ENCODE measurements at places on chromosomes 6 and 20.

- no peaks in the 10 kb centered on the region for H3K36me3 ChIP-seq
- no peaks in the 10 kb centered on the region for H3K27me3 ChIP-seq
- H3K4me1 ChIP-seq = no peaks in the 10 kb centered on the region
Measured at GRCh38 chr20:6395695-6396094, 272.9 kb upstream of the FERMT1 start.

DNA sequence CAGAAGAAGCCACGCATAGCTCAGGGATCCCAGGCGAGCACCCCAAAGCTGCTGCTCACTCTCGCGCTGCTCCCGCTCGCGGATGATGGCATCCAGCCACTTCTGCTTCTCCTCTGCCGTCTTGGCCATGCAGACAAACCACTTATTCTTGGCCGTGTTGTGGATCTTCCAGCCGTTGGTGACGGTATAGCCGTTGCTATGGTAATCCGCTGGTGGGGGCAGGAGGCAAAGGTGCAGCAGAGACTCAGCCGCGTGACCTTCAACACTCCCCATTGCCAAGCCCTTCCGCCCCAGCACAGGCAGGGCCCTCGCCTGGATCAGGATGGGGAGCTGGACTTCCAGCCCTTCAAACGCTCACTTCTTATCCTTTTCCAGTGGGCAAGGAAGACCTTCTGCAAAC is 136.9 kb downstream of the PREX1 start:
- H3K36me3 ChIP-seq = peaks cover 43% of the 10 kb centered on the region
- no peak for DNase-seq
- H3K27ac ChIP-seq = no peak overlapping the region
- peaks cover 6% of the 10 kb centered on the region for H3K4me1 ChIP-seq
- no peaks in the 10 kb centered on the region for H3K27me3 ChIP-seq

GRCh38 chr20:53162251-53162835 is 190.2 kb downstream of the TSHZ2 start:
- H3K27ac ChIP-seq = no peak overlapping the region
- no peak overlapping the region for H3K4me3 ChIP-seq
- no peaks in the 10 kb centered on the region for H3K27me3 ChIP-seq
- no peak for DNase-seq
- H3K4me1 ChIP-seq = peaks cover 13% of the 10 kb centered on the region

DNA sequence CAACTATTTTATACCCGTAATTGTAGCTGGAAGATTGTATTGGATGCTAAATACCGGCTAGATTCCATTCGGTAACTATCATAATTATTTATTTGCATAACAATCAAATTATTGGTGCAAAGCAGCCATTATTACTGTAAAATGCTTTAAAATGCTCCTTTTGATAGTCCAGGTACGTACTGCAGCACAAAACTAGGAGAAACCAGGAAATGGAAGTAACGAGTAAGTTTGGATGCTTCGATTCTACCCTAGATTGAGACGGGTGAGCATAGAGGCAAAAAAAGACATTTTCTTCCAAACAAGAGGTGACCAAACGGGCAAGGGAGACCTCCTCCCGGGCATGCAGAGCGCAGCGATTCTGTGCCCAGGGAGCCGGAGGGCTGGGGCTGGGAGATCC is 469 bp upstream of the XRN2 start:
- H3K27me3 ChIP-seq = peaks cover 20% of the 10 kb centered on the region
- peak overlapping the region; percentile 97 for H3K4me3 ChIP-seq
- H3K4me1 ChIP-seq = peaks cover 26% of the 10 kb centered on the region
- DNase-seq = no peak

- H3K4me1 ChIP-seq = no peaks in the 10 kb centered on the region
- H3K27me3 ChIP-seq = peaks cover 9% of the 10 kb centered on the region
- H3K4me3 ChIP-seq = no peak overlapping the region
- no peak overlapping the region for H3K27ac ChIP-seq
- no peaks in the 10 kb centered on the region for H3K36me3 ChIP-seq
Measured at GRCh38 chr6:10465629-10466499, 51.0 kb upstream of the TFAP2A start.

- no peak overlapping the region for H3K4me3 ChIP-seq
- H3K4me1 ChIP-seq = no peaks in the 10 kb centered on the region
Measured at GRCh38 chr6:15751721-15752350, 89.0 kb upstream of the DTNBP1 start.

GRCh38 chr6:45006893-45007292 is 321.2 kb upstream of the RUNX2 start:
- peaks cover 4% of the 10 kb centered on the region for H3K36me3 ChIP-seq
- H3K4me1 ChIP-seq = peaks cover 27% of the 10 kb centered on the region
- H3K4me3 ChIP-seq = no peak overlapping the region

DNA sequence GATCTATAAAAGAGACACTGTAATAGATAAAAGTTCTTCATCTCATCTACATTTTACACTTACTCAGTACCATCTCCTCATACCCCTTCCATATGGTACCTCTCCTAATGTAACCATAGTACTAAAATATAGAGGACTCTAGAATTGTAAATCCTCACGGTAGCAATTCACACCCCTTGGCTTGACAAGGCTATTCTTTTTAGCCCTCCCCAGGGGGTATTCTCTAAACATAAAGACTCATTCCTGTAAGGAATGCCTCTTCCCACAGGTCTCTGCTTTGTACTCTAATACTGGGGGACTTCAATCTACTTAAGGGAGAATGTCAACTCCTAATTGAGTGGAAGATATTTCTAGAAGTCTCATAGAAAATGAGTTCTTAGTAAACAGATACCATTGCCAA is 85.9 kb downstream of the VIP start:
- H3K4me3 ChIP-seq = no peak overlapping the region
- H3K36me3 ChIP-seq = no peaks in the 10 kb centered on the region
- no peak overlapping the region for H3K27ac ChIP-seq
- no peaks in the 10 kb centered on the region for H3K27me3 ChIP-seq
- DNase-seq = no peak
- no peaks in the 10 kb centered on the region for H3K4me1 ChIP-seq

DNA sequence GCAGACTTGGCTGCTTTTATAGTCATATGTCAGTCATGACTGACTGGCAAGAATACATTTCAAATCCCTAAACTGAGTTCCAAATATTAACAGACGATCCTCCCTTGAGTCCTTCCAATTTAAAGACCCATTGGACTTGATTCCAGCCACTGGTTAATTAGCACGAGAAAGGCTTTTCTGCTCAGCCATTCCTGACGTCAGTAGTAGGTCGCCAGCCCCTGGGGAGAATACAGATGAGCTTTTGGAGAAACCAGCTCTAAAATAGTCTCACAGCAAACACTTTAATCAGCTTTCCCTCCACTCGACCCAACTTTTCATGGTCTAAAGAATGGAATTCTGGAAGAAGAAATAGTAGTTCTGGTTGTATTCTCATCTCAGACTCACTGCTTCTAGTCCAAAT is 91.6 kb downstream of the SLC22A3 start:
- no peak overlapping the region for H3K27ac ChIP-seq
- no peak overlapping the region for H3K4me3 ChIP-seq
- DNase-seq = no peak
- H3K27me3 ChIP-seq = peaks cover 51% of the 10 kb centered on the region

DNA sequence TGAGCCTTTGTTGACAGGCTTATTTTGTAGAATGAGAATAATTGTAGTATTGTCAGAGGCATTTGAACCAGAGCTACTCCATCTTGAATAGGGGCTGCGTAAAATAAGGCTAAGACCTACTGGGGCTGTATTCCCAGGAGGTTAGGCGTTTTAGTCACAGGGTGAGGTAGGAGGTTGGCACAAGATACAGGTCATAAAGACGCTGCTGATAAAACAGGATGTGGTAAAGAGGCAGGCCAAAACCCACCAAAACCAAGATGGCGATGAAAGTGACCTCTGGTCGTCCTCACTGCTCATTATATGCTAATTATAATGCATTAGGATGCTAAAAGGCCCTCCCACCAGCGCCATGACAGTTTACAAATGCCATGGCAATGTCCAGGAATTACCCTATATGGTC is 82.7 kb downstream of the PFDN4 start:
- no peaks in the 10 kb centered on the region for H3K36me3 ChIP-seq
- DNase-seq = no peak
- no peaks in the 10 kb centered on the region for H3K27me3 ChIP-seq
- no peak overlapping the region for H3K4me3 ChIP-seq
- H3K4me1 ChIP-seq = peaks cover under 1% of the 10 kb centered on the region

DNA sequence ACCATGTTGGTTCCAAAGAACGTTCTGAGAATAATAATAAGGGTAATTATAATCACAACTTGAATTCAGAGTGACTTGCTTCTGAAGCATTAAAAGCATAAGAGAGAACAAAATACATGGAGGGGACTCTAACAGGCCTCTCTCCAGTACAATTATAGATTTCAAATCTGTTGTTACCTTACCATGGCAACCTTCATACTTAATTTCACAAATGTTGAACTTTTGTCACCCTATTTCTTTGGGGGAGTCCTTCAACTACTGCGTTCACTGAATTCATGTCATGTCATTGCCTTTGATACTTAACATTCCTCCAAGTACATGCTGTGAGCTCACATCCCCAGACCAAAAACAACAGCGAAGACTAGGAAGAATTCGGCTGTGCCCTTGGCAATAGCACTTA is 104.0 kb downstream of the MKKS start:
- H3K4me3 ChIP-seq = no peak overlapping the region
- no peak for DNase-seq
- H3K27ac ChIP-seq = no peak overlapping the region
- no peaks in the 10 kb centered on the region for H3K4me1 ChIP-seq
- no peaks in the 10 kb centered on the region for H3K27me3 ChIP-seq

DNA sequence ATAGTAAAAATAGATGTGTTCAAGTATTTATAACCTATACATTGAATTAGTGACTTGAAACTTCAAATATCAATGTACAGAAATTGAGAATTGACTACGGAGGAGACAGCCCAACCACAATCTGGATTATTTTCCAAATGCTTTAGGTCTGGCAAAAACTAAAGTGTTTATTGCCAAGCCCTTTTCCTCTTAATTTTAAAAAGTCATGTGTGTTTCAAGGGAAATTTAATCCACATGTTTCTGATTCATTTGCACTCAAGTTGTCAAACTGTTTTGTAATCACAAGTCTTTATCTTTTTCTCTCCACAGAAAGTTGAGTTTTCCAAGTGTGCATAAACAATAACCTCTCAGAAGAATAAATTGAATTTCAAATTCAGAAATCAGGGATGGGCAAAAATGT is 350.8 kb upstream of the RSPO3 start:
- no peak overlapping the region for H3K27ac ChIP-seq
- no peaks in the 10 kb centered on the region for H3K27me3 ChIP-seq
- no peak for DNase-seq
- no peaks in the 10 kb centered on the region for H3K4me1 ChIP-seq
- no peaks in the 10 kb centered on the region for H3K36me3 ChIP-seq

DNA sequence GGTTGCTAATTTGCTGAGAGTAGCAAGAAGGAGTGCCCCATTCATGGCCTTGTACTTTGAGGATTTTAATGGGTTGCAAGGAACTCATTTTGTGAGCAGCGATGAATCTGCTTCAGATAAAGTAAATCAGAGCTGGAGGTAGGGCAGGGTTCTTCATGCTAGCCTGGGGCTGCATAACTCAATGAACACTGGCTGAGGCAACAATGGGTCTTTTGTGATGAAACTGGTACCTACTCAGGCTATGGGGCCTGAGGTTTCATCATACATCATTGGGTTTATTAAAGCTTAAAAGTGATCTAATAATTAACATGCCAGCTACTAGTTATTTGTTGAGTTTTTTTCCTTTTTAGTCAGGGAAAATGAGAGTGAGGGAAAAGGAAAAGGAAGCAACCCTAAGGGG is 106.9 kb downstream of the FAM50B start:
- H3K36me3 ChIP-seq = no peaks in the 10 kb centered on the region
- no peak overlapping the region for H3K27ac ChIP-seq
- DNase-seq = no peak
- H3K27me3 ChIP-seq = peaks cover 11% of the 10 kb centered on the region
- no peaks in the 10 kb centered on the region for H3K4me1 ChIP-seq

DNA sequence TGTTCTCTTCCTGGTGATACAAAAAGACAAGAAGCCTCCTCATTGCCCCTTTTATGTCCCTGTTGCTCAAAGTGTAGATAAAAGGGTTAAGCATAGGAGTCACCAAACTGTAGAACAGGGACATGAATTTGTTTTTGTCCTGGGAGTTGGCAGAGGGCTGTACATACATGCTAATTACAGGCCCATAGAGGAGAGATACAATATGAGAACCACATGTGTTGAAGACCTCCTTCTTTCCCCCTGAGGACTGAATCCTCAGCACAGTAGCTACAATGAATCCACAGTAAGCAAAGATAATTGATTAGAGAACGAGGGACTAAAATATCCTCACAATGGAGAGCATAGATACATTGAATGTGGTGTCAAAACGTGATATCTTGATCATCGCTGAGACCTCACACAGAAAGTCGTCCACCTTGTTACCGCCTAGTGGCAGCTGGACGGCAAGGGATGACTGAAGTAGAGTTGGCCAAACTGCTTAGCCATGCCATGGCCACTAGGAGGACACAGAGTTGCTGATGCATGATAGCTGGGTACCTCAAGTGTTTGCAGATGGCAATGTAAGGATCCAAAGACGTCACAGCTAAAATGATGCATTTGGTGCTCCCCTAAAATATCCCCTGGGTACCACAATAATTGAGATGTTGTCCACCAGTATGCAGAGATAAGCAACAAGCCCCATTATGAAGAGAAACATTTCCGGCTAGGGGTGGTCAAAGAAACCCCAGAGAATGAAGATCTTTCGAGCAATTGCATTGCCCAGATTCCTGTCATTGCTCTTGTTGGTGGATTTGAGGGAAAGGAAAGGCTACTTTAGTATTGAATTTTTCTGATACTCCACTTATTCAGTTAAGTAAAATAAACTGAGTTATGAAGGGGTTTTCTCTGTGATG is 15.0 kb downstream of the OR2B3 start:
- no peak overlapping the region for H3K4me3 ChIP-seq
- DNase-seq = peak; percentile 24
- no peaks in the 10 kb centered on the region for H3K36me3 ChIP-seq

Data from activated naive CD4-positive, alpha-beta T cell treated with anti-CD3 and anti-CD28 coated beads, Interleukin-2, amount 10 ng/mL, durations not matched to agents 7 days and 5 days (primary cell).